ENCODE measurements at places on chromosomes 2 and 18.
A peak's percentile ranks its signal among the peaks of the same experiment; 100 is the strongest.

DNA sequence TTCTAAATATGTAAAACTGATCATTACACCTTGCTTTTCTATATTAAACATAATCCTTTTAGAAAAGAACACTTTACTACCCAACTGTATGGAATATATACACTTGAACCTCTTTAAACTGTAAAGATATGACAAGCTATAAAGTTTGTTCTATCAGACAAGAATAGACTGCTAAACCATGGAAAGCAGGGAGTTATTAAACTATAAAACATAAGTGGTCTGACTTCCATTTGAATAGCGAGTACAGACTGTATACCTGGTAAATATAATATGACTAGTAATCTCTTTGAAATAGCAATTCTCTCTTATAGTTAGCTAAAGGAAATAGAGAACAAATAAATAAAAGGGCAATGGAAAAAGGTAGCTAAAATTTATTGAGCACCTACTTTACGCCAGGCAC lies 125.7 kb downstream of the PRKRA start:
- no peak for DNase-seq

DNA sequence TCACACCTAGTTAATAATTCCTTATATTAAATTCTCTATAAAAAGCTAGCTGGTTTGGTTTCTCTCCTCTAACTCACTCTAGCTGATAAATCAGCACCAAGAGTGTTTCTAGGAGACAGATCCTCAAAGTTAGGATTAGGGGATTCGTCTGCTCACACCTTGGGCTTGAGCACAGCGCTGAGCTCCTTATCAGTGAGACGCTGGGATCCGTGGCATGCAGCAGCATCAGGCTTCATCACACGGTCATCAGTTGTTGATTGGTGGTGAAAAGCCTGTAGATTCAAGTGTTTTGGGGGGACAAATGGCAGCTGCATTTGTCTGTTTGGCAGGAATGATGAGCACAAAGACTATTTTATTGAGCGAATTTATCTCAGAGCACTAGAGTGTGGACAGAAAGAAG lies 72.6 kb upstream of the MC2R start:
- no peak for DNase-seq

DNA sequence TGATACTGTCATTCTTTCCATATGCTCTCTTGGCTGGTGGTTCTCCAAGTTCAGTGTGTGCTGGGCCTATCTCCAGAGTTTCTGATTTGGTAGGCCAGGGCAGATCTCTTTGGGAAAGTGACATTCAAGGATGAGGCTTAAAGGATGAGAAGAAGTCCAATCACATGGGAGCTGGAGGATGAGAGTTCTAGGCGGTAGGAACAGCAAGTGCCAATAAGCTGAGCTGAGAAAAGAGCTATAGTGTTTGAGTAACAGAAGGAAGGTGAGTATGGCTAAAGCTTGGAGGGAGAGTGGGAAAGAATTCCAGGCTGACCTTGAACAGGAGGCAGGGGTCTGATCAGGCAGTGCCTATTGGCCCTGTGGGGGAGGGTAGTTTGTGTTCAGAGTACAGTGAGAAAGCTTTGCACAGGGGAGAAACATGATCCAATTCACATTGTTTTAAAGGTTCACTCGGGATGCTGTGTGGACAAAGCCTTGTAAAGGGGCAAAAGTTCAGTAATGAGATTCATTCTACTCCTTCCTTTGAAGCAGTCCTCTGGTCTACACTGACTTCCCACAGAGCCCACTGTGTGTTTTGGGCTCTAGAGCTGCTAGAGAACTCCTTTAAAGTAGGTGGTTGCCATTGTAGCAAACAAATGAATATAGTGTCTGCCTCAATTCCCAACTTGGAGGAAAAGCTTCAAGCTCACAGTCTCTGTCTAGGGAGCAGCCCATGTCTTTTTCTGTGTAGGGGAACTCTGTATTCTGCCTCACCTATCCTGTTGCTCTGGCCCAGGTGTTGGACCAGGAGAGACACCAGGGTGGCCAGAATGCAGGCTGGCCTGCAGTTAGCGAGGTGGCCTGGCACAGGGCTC lies 81.8 kb downstream of the FASTKD2 start:
- DNase-seq: no peak

DNA sequence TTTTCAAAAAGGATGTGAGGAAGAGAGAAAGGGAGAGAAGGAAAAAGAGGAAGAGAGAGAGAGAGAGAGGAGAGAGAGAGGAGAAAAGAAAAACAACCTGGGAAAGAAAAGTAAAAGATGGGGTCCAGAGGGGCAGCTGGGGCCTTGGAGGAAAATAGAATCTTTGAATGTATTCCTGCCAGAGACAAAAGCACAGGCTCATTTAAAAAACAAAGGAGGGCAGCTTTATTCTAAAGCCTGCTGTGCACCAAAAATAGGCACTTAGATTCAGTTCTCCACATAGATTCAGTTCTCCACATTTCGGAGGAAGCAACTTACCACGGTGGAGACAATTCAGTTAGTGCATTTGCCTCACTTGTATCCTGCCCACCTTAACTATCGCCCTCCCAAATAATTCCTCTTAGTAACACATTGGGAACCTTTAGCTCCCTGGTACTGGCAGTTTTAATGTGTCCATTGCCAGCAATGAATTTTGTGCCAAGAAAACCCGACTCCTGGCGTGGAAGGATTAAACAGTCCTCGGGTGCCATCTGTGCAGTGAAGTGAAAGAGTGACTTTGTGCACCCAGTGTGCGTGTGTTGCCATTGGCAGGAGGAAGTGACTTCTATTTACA lies 71.3 kb downstream of the DPP4 start:
- no peak for DNase-seq

DNA sequence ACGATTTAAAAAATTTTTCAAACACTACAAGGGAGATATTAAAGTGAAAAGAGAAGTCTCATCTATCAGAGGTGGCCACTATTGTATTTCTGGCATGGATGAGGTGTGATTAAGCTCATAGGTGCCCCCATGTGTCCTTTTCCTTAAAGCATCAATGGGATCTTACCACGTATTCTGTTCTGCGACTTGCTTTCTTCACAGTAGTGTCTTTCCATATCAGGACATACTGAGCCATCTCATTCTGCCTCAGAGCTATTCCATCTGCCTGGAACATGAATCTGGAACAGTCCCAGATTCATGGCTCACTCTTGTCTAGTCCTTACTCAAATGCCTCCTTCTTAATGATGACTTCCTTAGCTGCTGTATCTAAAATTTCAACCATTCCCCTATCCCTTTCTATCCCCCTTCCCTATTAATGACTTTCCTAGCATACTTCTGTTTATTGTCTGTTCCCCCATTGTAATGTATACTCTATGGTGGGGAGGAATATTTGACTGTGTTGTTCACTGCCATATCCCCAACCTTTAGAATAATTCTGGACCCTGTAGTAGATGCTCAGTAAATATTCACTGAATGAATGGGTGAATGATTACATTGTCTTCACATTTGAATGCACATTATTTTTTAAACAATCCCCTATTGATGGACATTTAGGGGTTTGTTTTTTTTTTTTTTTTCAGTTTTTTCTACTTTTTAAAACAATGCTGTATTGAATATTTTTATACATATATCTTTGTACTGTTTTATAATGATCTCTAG lies 11.1 kb downstream of the STAMBP start:
- no peak for DNase-seq

GRCh38 chr2:240825476-240825875 lies 5.5 kb upstream of the KIF1A start:
- no peak for DNase-seq

DNA sequence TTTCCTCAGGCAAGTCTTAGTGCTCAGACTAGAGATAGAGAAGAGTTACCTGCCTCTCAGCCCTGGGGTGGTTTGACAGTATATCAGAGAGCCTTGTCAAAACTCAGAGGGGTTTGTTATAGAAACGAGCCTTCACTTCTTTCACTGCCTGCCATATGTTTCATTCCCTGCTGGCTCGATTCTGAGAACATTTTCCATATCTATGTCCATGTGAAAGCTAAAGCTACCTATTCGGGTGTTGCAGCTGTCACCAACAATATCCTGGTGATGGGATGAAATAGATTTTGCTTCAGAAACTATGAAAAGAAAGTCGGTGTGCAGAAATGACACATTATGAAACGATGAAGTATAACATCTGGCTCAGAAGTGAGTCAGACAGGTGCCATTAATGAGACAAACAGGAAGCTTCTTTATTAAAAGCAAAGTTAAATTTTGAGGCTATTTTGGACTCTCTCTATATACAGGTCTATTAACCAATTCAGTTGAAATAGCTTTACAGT lies 56.1 kb upstream of the TANK start:
- no peak for DNase-seq

DNA sequence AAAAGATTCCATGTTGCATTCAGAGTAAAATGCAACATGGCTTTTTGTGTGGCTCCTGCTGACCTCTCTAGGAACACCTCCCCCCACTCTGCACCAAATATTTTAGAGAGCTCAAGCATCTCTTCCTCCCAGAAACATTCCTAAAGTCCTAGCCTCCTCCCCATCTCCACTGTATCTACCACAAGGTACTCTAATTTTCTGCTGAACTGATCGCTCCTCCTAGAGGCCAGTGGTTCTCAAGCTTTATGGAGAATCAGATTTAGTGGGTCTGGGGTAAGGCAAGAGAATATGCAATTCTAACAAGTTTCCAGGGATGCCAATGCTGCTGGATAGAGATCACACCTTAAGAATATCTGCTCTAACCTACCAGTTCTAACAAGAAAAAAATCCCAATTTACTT lies 89.5 kb upstream of the HNRNPA3 start:
- no peak for DNase-seq

GRCh38 chr18:79258447-79258846 lies 137.3 kb upstream of the NFATC1 start:
- no peak for DNase-seq

DNA sequence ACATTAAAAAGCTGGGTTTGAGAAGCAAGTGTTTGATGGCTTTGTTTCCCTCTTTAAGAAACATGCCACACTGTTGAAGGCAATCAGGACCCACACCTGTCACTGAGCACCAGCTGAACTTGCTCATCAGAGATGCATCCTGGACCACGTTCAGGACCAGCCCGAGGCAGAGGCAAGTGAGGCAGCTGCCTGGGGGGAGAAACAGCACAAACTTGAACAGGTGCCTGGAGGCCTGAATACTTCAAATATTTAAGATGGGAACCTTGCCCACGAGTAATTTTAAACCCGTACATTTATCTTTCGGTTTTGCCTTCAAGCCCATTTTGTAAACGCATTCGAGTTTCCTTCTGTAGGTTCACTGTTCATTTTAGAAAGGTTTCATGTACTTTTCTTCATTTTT lies 421.3 kb downstream of the NYAP2 start:
- no peak for DNase-seq

- no peak for DNase-seq
These were observed 702.8 kb upstream of the LINC00305 start for GRCh38 chr18:64851726-64852125.

- DNase-seq: no peak
These were observed 110.3 kb downstream of the SNTG2 start for GRCh38 chr2:1060987-1061386.

DNA sequence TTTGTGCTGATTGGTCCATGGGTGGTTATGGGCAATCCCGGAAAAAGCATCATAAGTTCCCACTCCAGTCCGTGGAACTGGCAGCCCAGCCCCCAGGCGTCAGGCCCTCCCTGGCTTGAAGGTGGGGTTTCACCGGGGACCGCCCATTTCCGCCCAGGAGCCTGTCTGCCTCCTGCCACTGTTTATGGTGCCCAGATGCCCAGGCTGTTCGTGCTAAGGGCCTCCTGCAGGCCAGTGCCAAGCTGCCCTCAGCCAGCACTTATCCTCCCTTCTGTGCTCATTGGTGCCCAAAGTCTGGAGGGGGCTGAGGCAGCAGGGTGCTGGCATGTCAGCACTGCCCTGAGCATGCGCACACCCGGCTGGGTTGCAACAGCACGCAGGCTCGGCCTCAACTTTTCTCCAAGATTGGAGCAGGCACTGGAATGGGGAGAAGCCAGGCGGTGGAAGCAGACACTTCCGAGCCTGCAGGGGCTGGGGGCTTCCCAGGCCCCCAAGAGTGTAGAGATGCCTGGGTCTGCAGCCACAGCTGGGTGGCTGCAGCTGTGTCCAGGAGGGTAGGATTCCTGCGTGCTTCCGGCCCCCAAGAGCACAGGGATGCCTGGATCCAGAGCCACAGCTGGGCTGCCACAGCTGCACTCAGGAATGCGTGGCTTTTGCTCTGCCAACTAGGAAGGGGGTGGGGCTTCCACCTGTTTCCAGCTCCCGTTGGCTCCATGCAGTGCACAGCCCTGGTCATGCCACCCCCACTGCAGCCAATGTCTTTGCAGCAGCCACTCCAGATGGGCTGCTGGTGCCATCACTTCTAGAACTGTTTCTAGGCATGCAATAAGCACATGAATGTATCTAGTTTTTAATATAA lies 74.0 kb downstream of the AGPS start:
- DNase-seq: no peak

DNA sequence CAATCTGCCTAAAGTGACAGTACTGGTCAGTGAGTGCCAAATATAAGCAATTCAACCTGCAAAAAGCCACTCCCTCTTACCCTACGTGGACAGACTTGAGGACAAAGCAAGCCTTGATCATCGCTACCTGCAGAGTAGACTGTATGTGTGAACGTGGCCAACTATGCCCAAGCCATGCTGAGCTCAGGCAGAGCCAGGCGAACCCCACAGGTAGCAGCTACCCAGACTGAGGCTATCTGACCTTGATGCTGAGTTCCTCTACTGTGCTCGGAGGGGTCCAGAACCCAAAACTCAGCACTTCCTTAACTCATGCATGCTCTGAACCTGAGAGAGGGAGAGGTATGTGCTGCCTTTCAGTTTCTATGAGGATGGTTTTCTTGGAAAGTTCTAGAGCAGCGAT lies 63.5 kb upstream of the TMEM200C start:
- DNase-seq: no peak

- DNase-seq: peak; percentile 83
These were observed 333.4 kb downstream of the SETBP1 start for GRCh38 chr18:45014047-45014501.

DNA sequence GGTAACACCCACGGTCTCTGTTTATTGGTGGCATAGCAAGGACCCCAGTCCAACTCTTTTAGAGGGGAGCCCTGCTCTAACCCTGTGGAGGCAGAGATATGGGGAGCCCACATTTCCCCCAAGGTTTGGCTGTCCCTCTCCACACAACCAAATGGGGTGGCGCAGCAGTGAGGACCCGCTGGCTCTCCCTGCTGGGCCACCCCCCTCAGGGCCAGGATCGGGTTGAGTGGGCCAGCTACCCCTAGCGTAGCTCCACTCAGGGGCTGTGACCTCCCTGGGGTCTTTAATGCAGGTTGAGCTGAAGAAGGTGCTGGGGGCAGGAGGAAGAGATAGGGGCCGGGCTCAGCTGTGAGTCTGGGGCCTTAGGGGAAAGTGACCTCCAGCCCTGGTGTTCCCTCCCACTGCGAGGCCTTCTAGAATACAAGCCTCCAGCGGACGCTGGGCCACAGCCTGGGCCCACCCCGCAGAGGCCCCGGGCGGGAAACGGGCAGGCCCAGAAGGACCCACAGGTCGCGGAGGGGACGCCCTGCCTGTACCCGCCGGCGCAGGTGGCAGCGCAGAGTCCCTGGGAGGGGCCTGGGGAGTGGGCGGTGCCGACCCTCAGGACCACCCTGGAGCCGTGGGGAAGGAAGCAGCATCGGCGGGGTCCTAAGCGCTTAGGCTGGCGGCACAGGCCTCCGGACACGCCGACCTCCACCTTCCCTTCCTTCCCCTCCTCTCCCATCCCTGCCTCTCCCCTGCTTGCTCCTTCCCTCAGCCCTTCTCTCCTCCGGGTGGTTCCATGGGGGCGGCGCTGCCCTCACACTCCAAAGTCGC lies 9.6 kb downstream of the CROCC2 start:
- DNase-seq: no peak

- no peak for DNase-seq
These were observed 242.6 kb upstream of the RAB12 start for GRCh38 chr18:8366656-8367055.
